Left cardiac atrium (tissue), 4 donors: ENCODE measurements at places on chromosomes 2 and 18. TPM values are rescaled to one million over a fixed set of nuclear protein-coding genes. Genes with fewer than 3 reads are reported as not detected.

- no peak for DNase-seq
These were observed 149.9 kb downstream of the TTC27 start for GRCh38 chr2:32777714-32778113.

DNA sequence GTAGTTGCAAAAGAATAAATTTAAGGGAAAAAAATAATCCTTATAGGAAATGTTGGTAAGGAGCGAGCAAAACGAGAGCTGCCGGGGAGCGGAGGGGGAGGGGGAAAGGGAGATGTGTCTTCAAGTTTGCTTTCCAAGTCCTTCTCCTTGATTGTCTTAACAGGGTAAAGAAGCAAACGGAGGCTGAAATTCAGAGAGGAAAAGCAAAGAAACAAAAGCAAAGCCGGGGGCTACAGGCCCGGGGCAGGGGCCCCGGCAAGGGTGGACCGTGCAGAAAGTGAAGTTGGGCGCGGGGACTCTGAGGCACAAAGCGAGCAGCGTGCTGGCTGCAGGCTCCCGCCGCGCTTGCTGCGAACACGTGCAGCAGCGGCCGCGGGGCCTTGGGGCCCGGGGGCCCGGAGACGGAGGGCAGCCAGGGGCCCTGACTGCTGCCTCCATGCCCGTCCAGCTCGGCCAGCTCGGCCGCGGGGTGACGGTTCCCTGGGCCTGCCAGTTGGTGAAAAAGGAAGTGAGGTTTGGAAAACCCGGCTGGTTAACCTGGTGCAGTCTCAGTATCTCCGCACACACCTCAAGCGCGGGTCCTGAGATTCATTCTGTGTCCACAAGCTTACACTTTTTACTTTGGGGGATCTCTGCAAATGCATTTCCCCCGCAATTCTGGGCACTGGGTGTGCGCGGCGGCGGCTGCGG lies 4.1 kb downstream of the BCL11A start:
- no peak for DNase-seq

DNA sequence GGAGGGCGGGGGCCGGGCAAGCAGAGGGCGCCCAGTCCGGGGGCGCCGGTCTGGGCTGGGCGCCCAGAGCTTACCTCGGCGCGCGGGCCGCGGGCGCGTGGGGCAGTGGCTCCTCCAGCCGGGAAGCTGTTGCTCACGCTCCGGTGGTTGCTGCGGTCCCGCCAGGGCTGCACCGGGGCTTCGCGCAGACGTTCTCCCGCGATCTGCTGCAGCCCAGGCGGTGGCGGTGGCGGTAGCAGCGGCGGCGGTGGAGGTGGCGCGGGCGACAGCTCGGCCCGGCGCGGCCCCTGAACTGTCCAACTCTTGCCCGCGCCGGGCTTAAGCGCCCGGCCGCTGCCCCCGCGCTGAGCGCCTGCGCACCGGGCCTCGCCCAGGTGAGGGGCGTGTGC lies 391 bp downstream of the ZNF385B start:
- peak; percentile 22 for DNase-seq

DNA sequence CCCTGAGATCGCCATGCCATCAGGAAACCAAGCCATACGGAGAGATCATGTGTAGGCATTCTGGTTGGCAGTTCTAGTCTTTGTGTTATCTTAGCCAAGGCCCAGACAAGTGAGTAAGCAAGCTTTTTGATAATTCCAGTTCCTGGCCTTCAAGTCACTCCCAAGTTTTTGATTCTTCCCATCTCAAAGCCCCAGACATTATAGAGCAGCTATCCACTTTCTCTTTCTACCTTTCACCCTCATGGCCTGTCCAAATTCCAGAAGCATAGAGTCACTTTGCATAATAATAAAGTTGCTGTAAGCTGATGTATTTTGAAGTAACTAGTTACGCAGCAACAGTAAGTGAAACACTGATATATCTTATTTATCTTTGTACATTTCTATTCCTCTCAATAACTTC lies 26.8 kb upstream of the IL1RL1 start:
- no peak for DNase-seq

DNA sequence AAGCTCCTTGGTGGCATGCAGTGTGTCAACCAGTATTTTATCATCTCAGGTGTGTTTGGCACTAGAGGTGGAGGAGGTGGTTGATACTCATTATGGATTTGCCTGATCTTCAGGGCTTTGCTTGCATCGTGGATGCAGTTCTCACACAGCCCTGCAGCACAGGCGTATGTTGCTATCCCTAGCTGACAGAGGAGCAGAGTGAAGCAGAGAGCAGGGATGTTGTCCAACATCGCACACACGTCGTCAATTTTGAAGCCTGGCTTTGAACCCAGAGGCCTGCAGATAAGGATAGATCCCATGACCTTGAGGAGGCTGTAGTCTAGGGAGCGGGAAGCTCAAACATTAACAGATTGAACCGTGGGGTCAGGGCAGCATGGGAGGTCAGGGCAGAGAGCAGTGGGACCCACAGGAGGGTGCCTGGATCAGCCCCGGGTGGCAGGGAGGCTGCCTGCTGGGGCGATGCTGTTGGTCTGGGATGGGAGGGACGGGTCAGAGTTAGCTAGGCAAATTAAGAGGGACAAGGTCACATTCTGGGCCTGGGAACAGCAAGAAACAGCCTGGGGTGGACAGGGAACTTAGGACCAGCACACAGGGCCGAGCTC lies 4.2 kb downstream of the RNF144A start:
- DNase-seq: no peak

GRCh38 chr18:55287149-55287806 lies 300.7 kb downstream of the TCF4 start:
- no peak for DNase-seq

- DNase-seq: no peak
These were observed 202.5 kb downstream of the GLI2 start for GRCh38 chr2:120938045-120938771.

- no peak for DNase-seq
These were observed 9.0 kb downstream of the STK25 start for GRCh38 chr2:241499146-241499965.

DNA sequence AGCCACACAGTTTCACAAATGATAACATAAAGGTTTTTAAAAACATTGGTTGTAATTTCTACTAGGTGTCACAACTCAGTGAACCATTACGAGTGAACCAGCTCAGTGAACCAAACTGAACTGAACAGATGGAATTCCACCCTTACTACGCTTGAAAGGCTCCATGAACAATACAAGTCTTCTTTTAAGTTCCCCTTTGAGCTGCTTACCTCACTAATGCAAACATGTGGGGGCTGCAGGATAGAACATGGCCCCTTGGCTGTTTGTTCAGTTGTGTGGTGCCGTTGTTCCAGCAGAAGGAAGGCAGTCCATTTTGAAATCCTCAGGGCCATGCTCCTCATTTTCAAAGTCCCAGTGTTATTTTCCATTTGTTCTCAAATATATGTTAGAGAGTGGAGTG lies 30.7 kb upstream of the KLHL14 start:
- no peak for DNase-seq

- DNase-seq: no peak
These were observed 184.1 kb downstream of the CDH7 start for GRCh38 chr18:65934874-65935273.

- no peak for DNase-seq
These were observed 35.7 kb upstream of the NEMP2 start for GRCh38 chr2:190569994-190570755.

GRCh38 chr2:35997488-35997887 lies 358.1 kb upstream of the CRIM1 start:
- DNase-seq: no peak

GRCh38 chr2:74080346-74080745 lies 67.4 kb downstream of the BOLA3 start:
- DNase-seq: no peak

DNA sequence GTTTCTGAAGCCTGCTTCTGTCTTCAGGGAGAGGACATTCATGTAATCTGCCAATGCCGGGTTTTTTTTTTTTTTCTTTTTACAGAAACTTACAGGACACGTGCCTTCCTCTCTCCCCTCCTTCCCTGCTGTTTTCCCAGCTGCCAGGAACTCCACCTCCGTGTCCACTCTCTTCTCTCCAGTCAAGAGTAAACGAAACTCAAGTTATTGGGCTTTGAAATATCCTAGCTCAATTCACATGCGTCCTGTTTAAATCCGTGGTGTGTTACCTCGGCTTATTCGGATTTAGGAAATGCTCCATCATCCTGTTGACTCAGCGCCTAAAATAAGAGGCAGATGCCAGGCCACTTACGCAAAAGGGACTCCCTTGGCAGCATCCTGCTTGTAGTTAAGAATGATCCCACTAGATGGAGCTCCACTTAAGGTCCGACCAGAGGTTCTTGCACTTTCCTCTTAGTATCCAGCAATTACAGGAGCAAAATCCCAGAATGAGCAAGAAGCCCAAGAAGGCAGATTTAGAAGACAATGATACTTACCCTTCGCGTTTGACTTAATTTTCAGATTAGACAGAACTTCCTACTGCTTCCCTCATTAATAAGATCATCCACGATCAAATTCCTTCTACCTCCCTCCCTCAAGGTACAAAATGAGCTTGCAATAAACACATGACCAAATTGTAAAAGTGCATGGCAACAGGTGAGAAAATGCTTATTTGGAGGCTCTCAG lies 97.2 kb upstream of the ZCCHC2 start:
- DNase-seq: peak; percentile 78

DNA sequence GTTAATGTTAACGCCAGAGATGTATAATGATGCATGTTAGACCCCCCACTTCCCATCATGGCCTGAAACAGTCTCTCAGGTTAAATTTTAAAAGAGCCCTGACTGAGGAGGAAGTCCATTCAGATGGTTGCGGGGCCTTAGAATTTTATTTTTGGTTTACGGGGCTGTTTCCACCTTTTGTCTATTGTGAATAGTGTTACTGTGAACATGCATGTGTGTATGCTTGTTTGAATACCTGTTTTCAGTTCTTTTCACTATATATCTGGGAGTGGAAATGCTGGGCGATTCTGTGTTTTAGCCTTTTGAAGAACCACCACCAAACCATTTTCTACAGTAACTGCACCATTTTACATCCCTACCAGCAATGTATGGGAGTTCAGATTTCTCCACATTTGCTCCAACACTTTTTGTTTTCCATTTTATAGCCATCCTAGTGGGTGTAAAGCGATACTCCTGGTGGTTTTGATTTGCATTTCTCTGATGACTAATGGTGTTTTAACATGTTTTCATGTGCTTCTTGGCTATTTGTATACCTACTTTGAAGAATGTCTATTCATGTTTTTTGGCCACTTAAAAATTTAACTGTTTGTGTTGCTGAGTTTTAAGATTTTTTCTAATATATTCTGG lies 133.0 kb downstream of the MYO3B start:
- no peak for DNase-seq

The DPP10 gene
- 0.50 TPM for total RNA-seq

The OTOS gene
- total RNA-seq: not detected

The KCNE4 gene
- 4.5 TPM for total RNA-seq

The MARCO gene
- total RNA-seq: 34.5 TPM

The SELENOI gene
- total RNA-seq: 20.4 TPM
